Activated T-helper 1 cell treated with anti-CD3 and anti-CD28 coated beads, Interleukin-2, amount 50 U/mL, for 16 hours (primary cell): ENCODE measurements at places on chromosomes 4 and X.

GRCh38 chrX:139739138-139739537 is 31.2 kb upstream of the MCF2 start:
- no peak for DNase-seq

GRCh38 chr4:97665553-97665952 is 477.7 kb downstream of the STPG2 start:
- no peak for DNase-seq

DNA sequence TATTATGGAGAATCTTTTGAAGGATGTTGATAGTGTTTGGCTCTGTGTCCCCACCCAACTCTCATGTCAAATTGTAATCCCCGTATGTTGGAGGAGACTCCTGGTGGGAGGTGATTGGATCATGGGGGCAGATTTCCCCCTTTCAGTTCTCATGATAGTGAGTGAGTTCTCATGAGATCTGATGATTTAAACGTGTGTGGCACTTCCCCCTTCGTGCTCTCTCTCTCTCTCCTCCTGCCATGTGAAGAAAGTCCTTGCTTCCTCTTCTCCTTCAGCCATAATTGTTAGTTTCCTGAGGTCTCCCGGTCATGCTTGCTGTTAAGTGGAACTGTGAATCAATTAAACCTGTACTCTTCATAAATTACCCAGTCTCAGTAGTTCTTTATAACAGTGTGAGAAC is 166.1 kb upstream of the NUDT6 start:
- DNase-seq, result no peak

- no peak for DNase-seq
Observed at GRCh38 chr4:21535898-21536297, 412.7 kb downstream of the KCNIP4 start.

DNA sequence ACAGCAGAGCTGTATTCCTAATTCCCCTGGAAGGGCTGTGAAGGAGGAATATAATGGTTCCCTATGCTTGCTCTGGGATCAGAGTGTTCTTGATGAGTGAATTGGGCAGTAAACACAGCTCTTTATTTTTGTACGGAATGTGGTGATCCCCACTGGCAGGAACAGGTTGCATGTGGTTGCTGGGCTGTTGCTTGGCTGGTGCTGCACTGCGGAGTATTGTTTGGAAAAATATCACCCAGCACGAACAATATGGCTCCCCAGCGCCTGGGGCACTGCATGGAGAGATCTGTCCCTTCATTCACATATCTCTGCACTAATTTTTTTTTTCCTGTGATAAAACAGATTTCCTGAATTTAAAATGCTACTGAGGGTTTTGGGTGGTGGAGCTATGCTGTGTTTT is 119.7 kb downstream of the MGST2 start:
- DNase-seq, result no peak

GRCh38 chr4:182931691-182932345 is 14.6 kb upstream of the DCTD start:
- no peak for DNase-seq

GRCh38 chr4:10666616-10667015 is 18.0 kb downstream of the CLNK start:
- no peak for DNase-seq

DNA sequence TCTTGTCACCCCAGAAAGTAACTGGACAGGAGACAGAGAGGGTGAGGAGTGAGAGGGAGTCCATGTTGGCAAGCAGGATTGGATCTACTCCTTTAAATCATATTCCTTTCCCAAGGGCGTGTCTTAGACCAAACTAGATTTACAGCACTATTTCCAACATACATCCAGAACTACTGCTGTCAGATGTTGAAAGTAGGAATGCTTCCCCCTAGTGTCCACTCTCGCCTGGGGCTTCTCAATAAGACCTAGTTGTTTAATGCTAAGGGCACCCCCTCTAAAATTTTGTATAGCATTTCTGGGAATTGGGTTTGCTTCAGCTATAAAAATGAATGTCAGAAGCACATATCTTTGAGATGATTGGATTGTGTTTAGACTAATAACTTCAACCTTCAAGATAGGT is 13.3 kb downstream of the OFD1 start:
- DNase-seq, result no peak

DNA sequence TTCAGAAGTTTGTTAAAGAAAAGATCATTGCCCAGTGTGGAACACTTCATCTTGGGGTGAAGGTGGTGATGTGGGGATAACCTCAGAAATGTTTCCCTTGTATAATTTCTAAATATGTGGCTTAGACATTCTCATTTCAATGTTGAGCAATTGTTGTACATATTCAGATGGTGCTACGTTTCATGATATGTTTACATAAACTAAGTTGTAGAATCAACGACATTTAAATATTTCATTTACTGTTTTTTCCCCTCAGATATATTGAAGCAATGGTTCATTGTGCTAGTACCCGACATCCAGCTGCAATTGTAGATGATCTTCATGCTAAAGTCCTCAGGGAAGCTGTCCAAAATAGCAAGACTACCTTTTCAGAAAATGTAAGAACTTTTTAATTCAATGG is 92.6 kb downstream of the BLTP1 start:
- no peak for DNase-seq

DNA sequence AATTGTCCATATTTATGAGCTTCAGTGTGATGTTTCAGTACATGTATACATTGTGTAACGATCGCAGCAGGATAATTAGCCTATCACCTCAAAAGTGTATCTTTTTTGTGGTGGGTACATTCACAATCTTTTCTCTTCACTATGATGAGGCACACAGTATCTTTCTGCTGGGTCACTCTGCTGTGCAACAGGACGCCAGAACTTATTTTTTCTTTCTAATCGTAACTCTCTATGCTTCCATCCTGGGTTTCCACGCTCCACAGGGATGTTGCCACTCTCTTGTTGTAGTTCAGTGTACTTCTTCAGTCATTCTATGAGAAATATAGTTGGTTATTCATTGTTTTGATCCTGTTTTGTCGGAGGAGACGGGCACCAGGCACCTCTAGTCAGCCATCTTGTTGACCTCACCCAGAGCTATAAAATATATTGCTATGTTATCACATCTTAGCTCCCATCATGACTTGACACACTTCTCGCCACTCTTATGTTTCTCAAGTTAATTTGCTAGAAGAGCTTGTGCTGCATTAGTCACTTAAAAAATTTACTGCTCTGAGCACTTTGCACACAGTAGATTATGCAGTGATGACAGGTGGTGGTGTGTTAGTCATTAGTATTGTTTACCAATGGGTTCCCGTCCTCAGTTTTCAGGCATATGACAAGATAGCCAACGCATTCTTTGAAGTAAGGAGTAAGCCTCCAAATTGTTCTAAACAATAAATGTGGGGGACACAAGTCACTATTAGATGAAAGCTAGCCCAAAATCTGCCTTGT is 1002.7 kb upstream of the PCDH7 start:
- no peak for DNase-seq
